ENCODE measurements at places on chromosomes 5 and 9.

- no peak for DNase-seq
These were observed 81.7 kb downstream of the MUSK start for GRCh38 chr9:110750272-110750671.

DNA sequence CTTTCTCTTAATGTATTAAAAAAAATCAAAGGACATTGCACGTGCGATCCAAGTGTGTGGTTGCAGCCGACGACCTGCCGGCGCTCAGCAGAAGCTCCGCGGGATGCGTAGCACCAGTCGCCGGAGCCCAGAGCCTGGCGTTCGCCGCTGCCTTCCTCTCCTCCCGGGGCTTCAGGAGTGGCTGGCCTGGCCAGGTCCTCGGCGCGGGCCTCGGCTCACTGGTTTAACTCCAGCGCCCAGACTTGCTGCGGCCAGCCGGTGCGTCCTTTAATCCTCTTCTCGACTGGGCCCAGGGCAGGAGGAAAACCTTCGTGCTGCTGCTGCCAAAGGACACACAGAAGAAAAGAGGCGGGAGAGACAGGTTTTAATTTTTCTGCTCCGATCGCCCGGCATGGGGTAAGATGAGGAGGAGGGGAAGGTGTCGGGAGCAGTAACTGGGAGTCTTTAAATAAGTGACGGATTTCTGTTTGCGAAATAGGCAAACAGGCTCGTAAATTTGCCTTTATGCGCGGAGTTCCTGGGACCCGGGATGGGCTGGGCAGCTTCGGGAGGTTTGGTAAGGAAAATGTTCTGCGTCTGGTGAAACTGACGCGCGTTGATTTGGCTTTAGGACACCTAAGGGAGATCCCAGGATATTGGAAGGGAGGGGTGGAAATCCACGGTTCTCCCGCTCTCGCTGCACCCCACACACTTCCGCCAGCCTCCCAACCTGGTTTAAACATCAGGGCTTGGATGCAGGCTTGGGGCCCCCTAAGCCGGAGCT is 2.3 kb downstream of the HAND1 start:
- DNase-seq = no peak

DNA sequence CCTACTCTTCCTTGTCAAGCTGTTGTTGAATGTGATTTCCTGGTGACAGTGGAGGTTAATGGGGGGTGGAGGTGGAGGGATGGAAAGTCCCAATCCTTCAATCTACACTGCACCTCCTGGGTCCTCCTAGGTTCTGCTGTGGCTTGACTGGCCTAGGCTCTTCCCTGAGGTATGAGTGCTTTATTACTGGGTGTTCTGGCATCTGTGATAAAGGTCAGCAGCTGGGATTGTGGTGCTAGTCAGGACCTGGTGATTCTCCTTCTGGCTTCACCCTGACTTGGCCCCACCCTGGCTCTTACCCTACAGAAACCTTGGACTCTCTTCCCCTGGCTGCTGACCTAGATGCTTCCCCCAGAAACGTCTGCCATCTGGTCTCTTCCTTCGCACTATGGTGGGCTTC is 194.3 kb downstream of the ARHGEF28 start:
- no peak for DNase-seq

DNA sequence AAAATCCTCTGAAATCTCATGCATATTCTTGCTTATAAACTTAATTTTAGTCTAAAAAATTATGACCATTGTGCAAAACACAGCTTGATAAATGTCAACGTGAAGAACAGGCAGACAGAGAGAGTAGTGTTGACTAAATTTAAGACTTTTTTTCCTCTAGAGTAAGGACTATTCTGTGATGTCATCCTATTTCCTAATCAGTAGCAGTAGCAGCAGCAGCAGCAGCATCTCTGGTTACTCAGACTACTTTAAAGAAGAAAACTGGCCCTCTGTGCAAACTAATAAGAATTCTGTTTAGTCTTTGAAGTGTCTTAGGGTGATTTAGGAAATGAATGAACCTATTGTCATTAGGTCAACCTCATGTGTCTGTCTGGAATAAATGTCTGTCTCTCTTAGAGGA is 403.0 kb downstream of the HINT1 start:
- no peak for DNase-seq

- DNase-seq = no peak
These were observed 11.5 kb upstream of the PITX1 start for GRCh38 chr5:135045488-135045887.

All from activated CD4-positive, alpha-beta T cell treated with anti-CD3 and anti-CD28 coated beads, Interleukin-2, amount 50 U/mL, for 4 hours (primary cell).